CD4-positive, alpha-beta T cell treated with Interleukin-10 for 1 hour (primary cell): ENCODE measurements at places on chromosomes 2 and 18.

- peak; percentile 4 for DNase-seq
Observed at GRCh38 chr2:8022908-8023640, 658.8 kb upstream of the ID2 start.

DNA sequence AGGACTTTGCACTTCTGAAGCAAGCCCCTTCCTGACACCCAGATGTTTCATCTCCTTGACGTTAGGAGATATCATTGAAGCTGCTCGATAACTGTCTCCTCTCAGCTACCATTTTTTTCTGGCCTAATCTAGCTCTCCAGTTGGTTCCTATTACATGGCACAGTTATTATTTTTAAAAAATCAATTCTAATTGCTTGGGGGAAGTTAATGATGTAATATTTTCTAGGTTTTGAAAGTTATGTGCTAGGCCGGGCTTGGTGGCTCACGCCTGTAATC lies 22.5 kb upstream of the RAB31 start:
- DNase-seq: no peak

- no peak for DNase-seq
Observed at GRCh38 chr18:9750606-9751304, 42.7 kb downstream of the RAB31 start.

- DNase-seq: no peak
Observed at GRCh38 chr18:65206551-65207260, 544.1 kb upstream of the CDH7 start.

GRCh38 chr2:201813996-201814760 lies 7.8 kb downstream of the CDK15 start:
- no peak for DNase-seq

DNA sequence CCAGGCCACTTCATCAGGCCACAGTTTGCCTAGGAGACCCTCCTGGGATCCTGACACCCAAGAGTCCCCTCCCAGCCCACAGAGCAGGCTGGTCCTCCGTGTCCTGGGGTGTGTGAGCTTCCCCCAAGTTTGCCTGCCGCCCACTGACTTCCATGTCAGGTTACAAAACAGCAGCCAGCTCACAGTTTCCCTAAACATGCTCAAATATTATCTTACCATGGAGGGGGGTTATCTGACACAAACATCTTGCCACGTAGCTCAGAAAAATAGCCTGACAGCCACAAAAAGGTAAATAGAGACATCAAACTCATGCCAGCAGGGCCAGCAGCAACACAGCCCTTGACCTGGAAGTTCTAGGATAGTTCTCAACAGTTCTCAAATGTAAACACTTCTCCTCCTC lies 346.5 kb downstream of the TNS1 start:
- DNase-seq: no peak

GRCh38 chr2:1808981-1809422 lies 64.7 kb upstream of the PXDN start:
- no peak for DNase-seq

DNA sequence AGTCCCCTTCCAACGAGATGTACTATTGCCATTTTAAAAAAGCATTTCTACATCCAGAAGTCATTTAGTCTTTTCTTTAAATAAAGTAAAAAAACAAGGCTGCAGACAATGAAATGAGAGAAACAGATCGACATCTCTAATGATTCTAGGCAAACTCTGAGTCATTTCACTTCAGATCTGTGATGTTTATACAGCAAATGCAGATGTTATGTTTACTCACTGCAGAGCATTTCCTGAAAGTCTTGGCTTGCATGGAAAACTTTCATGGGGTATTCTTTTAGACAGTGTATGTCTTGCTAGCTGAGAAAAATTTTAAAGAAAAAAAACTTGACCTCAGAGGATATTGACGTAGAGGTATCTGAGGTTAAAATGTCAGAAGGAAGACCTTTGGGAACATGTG lies 797.4 kb downstream of the CNTNAP5 start:
- no peak for DNase-seq

- no peak for DNase-seq
Observed at GRCh38 chr18:12497296-12497695, 89.6 kb downstream of the PRELID3A start.

GRCh38 chr2:206443735-206444527 lies 599 bp downstream of the ADAM23 start:
- DNase-seq: no peak

GRCh38 chr18:27378431-27379095 lies 193.5 kb upstream of the CHST9 start:
- no peak for DNase-seq

DNA sequence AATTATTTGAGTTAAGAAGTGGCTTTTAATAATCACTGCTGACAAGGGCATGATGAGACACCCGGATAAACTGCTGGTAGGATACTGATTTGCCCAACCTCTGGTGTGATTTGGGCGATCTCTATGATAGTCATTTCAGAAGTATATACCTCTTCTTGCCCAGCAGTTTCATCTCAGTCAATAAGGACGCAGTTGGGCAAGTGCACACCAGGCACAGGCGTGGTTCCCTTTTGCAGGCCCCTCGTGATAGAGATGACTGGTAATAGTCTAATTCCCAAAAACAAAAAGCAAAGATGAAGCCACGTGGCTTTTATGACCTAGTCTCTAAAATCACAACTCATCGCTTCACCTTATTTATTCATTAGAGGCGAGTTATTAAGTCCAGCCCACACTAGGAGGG lies 246.4 kb downstream of the PRKCE start:
- peak; percentile 12 for DNase-seq

DNA sequence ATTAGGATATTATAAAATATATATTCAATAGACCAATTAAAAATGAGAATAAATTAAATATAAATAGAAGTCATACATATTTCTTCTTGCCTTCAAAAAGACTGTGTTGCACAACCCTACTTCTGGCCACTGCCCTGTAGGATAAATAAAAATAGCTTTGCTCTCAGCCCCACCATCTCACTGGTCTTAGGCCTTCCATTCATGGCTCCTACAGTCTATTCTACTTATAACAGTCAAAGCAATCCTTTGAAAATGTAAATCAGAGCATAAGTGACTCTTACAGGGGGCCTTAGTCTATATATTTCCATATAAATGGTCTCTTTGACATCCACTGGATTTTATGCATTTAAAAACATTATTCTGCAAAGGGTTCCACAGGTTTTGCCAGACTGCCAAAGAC lies 72.9 kb downstream of the KLF7 start:
- no peak for DNase-seq

DNA sequence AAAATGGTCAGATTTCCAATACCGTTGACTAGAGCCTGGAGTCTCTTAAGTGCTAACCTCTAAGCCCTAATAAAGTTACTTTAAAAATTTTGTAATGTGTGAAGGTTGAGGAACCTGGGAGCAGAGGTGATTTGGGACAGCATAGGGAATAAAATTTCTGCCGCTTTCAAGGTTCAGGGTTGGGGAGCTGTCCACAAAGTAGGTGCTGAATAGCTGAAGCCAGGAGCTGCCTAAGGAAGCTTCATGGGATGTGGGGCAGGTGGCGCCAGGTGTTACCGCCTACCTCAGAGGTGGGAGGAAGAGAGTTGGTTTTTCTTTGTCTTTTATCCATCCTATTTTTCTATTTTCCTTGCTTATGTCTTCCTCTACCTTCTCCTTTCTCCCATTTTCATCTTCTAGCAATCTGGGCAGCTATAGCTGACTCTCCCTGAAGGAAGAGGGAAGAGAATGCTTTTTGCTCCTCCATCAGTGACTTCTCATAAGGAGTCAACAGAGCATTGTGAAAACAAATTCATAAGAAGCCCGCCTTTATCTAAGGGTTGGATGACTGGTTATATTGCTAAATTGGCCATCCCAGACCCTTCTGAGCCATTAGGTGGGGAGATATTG lies 178.7 kb downstream of the CLIP4 start:
- no peak for DNase-seq
